ENCODE measurements at places on chromosomes 12 and 14. TPM values are rescaled to one million over a fixed set of nuclear protein-coding genes. Genes with fewer than 3 reads are reported as not detected.

MED6 gene
- total RNA-seq = 19.7 TPM

PPP1R1A gene
- total RNA-seq = 0.98 TPM

OR4E2 gene
- total RNA-seq = not detected

CMKLR1 gene
- 0.81 TPM for total RNA-seq

GATC gene
- total RNA-seq = 17.2 TPM

NFE2 gene
- not detected for total RNA-seq

IL22 gene
- not detected for total RNA-seq

ITGB7 gene
- 0.89 TPM for total RNA-seq

TAS2R19 gene
- total RNA-seq = 2.7 TPM

AMN gene
- total RNA-seq = not detected

AKT1 gene
- total RNA-seq = 121 TPM

C1S gene
- 0.49 TPM for total RNA-seq

NRL gene
- total RNA-seq = 3.5 TPM

All from mesangial cell (primary cell).